ENCODE measurements at places on chromosomes 1 and 21.

DNA sequence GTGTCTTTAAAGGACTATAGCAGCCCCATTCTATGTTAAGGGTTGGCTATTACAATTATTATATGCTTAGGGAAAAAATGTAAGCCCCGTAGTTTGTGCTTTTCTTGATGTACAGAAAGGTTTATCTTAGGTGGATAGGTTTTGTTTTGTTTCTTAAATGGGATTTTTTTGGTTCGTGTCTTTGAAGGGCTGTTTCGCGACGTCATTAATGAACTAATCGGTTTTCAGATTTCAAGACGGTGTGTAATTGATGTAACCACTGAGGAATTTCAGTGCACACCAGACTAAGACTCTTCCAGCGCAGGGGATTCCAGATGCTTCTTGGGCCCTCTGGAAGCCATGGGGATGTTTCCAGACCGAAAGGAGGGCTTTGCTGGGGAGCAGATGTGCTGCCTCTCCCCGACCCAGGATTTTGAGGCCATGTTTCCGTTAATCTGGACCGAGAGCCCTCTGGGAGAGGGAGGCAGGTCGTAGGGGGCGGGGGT lies 4.8 kb upstream of the SIM2 start:
- no peak for DNase-seq

DNA sequence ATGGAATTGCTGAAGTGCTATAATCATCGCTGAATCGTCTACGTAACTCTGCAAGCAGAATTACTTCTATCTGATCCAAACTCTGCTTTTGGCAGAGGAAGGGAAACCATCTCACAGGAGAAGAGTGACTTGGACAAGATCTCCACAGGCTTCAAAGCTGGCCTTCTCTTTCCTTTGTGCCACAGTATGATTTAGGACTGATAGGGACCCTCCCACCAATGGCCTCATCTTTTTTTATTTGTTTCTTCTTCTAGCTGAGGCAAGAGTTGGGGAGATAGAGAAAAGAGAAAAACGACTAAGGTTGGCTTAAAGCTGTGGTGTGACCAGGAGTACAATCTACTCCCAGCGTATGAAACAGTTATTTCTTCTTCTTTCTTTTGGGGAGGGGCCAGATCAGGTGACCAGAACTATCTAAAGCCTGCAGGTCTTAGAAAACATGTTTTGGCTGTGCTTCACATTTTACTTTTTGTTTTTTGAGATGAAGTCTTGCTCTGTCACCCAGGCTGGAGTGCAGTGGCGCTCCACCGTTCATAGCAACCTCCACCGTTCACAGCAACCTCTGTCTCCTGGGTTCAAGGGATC lies 35.0 kb downstream of the ZNF496 start:
- DNase-seq, result no peak

- no peak for DNase-seq
Measured at GRCh38 chr1:18234790-18235242, 127.2 kb downstream of the IGSF21 start.

DNA sequence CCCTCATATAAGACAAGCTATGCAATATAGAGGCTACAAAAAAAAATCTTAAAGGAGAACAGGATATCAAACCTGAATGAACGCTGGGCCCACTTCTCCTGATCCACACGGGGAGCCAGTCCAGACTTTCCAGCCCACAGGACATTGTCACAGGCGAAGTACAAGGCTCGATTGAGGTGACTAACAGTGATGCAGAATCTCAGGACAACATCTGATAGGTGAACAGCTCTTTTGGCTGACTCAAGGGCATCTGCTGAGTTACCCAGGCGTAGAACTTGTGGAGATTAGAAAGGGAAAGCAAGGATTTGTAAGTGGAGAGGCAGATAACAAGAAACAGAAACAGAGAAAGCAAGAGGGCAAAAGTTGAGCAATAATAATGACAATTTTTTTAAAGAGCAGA lies 1.8 kb downstream of the PEX11B start:
- DNase-seq, result no peak

- DNase-seq, result no peak
Measured at GRCh38 chr1:117511273-117511672, 94.6 kb upstream of the TENT5C start.

DNA sequence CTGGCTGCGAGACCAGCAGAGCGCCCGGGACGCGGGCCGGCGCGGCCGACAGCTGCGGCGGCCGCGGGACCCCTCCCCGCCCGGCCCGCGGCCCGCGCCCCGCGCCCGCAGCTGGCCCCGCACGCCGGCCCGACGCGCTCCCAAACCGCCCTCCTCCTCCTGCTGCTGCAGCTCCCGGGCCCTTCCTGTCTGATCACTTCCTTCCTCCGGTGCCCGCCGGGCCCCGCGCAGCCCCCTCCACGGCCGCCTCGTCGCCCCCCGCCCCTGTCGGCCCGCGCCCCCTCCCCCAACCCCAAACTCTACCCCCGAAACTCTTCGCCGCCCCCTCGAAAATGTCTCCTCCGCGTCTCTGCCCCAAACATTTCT lies 594 bp downstream of the LUZP1 start:
- DNase-seq, result no peak

DNA sequence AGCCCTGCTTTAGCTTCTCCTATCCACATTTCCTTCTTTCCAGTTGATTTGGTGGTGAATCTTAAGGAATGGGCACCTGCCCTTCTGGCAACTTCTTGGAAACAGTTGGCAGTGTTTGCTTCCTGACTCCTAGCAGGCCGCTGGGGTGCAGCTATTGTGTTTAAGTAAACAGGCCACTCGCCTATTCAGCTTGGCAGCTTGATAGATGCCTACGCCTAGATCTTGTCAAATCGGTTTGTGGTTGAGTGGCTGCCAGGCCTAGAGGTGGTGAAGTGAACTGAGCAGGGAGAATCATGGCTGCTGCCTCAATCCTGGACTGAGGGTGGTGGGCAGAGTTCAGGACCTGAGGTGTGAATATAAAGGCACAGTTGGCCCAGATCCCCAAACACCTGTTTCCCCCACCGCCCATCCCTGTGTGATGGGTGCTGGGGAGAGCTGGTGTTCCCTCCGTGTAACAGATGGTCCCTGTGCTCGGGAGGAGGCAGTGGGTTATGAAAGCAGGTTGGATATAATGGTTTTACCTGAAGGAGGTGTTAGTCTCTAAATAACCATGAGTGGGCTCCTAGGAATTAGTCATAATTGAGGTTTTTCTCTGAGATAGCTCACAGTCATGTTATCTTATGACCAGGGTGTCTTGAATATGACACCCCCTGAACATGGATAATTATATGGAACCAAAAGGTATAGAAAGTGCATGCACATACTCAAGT lies 940 bp upstream of the PLA2G2C start:
- no peak for DNase-seq

- DNase-seq, result no peak
Measured at GRCh38 chr1:175841738-175842187, 98.4 kb upstream of the TNR start.

- DNase-seq, result no peak
Measured at GRCh38 chr1:81650776-81651175, 150.0 kb upstream of the ADGRL2 start.

- no peak for DNase-seq
Measured at GRCh38 chr1:201399352-201400126, 415 bp upstream of the LAD1 start.

GRCh38 chr1:116516631-116517030 lies 54.2 kb downstream of the CD58 start:
- no peak for DNase-seq

- DNase-seq, result no peak
Measured at GRCh38 chr1:32887623-32888022, 1.3 kb downstream of the HPCA start.

GRCh38 chr1:218392780-218393179 lies 47.6 kb downstream of the TGFB2 start:
- DNase-seq, result no peak

DNA sequence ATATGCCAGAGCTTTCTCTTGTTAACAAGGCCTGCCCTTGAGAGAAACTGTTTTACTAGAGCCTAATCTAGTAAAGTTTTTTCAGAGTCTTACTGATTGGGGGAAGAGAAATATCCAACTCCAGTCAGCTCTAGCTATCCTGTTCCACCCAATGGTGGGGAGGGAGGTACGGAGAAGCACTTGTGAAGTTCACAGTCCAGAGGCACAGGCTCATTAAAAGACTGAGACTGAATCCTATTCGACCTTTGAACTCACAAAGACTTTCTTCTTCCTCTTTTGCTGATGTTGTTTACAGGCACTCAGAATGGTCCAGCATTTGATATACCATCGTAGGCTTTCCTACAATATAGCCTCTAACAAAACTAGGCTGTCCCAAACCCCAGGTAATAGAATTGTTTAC lies 15.5 kb upstream of the SFT2D2 start:
- DNase-seq, result no peak

GRCh38 chr1:65442442-65442841 lies 22.0 kb downstream of the LEPR start:
- no peak for DNase-seq

GRCh38 chr1:7467476-7468175 lies 303.5 kb upstream of the VAMP3 start:
- no peak for DNase-seq

- no peak for DNase-seq
Measured at GRCh38 chr1:8516793-8517556, 199.1 kb downstream of the SLC45A1 start.

GRCh38 chr1:206723462-206723804 lies 38.7 kb downstream of the MAPKAPK2 start:
- DNase-seq, result no peak

DNA sequence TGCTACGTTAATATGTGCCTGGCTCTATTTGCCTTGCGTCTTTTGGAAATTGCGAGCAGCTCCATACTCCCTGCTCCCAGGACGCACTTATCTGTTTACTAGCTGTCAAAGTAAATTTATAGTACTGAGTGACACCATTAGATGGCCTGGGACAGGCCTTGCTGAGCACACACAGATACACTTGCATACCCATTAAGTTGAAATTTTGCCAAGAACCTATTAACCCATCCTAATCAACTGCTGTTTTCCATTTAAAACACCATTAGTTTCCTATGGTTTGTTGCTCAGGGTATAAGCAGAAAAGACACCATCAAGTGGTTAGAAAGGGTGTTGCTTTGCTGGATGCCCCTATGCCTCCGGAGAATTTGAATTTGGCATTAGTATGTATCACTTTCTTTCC lies 187.3 kb downstream of the SLC44A5 start:
- DNase-seq, result no peak

- no peak for DNase-seq
Measured at GRCh38 chr21:21146587-21147373, 148.6 kb downstream of the NCAM2 start.

- DNase-seq, result no peak
Measured at GRCh38 chr1:75727571-75727970, 3.1 kb downstream of the ACADM start.

GRCh38 chr1:26138974-26139558 lies 19.8 kb upstream of the FAM110D start:
- no peak for DNase-seq

DNA sequence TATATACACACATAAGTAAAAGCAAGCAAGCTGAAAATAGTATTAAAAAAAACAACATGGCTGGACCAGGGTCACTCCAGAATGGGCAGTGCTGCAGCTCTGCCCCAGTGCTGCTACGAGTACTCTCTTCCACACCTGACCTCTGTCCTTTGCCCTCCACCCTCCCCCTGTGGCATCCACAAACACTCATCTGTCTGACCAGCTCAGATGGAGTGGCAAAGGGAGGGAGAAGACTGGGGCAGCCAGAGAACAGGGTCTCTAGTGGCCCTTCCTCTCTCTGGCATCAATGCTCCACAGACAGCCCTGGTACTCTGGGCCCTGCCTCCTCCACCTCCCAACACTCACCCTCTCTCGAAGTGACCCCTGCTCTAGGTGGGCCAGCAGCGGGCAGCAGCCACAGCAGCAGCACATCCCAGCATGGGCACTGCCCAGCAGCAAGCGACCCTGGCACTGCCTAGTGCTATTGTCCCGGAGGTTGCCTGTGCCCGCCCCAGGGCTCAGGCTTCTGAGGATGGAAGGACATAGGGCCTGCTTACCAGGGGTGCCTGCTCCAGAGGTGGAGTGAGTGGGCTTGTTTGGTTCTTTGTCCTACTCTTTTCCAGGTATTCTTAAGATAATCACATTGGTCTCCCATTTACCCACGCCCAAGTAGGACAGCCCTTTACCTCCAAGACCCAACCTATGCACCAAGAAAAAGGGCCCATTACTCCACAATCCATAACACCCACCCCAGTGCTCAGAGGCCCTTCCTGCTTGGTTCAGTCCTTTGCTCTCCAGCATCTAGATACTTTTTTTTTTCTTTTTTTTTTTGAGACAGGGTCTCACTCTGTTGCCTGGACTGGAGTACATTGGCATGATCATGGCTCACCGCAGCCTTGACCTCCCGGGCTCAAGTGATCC lies 6.2 kb downstream of the ARHGEF2 start:
- DNase-seq, result no peak

DNA sequence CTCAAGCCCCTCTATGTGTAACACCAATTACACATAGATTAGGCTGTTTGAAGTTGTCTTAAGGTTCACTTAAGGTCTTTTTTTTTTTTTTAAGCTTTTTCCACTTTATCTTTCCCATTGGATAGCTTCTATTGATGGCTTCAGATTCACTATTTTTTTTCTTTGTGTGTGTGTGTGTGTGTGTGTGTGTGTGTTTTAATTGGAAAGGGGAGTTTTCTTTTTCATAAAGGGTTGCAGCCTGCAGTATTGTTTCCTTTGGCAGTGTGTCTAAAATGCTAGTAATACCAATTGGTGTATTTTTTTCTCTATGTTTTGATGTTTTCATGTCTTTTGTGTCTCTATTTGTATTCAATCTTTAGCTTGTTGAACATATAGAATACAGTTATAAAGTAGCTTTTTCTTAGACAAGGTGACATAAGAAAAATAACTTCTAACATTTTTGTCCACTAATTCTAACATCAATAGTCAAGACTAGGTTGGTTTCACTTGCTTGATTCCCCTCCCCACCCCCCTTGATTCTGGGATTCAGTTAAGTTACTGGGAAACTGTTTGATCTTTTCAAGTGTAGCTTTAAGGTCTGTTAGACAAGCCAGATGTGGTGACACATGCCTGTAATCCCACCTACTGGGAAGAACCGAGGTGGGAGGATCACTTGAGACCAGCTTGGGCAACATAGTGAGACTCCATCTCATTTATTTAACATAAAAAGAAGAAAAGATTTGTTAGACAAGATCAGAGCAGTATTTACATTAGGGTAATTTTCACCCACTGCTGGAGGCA lies 21.4 kb downstream of the PRRC2C start:
- DNase-seq, result no peak

GRCh38 chr1:207103892-207104373 lies at the start of gene C4BPA:
Gene C4BPA, plus strand, starts transcription at chr1:207104233. Its CDS starts 8,793 bp downstream, at chr1:207113026.
- DNase-seq, result no peak

DNA sequence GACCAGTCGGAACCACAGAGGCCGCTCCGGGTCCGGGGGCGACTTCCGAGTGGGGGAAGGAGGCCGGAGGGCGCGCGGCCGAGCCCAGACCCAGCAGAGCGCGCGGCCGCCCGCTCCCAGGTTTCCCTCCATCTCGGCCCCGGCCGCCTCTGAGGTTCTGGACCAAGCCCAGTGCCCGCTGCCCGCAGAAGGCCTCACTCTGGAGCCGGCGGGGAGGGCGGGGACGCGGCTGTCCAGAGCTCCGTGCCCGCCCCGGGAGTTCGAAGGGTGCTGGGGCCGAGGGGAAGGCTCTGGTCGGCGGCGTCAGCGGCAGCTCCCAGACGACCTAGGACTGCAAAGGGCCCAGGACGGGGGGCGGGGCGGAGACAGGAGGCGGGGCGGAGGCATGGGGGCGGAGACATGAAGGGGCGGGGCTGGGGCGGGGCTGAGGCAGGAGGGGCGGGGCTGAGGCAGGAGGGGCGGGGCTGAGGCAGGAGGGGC lies 48.0 kb upstream of the SLC19A1 start:
- DNase-seq, result peak; percentile 73

GRCh38 chr1:211738096-211738690 lies 62.8 kb upstream of the NEK2 start:
- no peak for DNase-seq
